ENCODE measurements at places on chromosomes 11 and 22.

DNA sequence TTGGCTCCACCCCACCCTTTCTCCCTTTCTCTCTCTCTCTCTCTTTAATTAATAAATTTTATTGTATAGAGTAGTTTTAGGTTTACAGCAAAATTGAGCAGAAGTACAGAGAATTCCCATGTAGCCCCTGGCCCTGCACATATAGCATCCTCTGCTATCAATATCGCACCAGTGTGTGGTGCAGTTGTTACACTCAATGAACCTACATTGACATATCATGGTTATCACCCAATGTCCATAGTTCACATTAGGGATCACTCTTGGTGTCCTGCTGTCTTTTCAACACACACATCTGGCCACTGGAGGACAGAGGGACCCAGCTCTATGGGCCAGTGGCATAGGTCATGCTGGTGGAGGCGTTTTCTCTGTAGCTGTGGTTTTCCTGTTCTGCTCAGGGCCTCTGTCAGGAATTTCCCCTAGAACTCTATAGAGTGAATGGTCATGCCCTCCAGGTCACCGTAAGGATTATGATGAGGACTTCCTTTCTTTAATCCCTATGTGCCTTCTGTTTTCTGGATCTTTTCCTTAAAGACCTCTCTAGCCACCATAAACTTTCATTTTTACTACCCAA lies 98.2 kb upstream of the NAV2 start:
- no peaks in the 10 kb centered on the region for H3K4me1 ChIP-seq
- no peak overlapping the region for H3K4me3 ChIP-seq
- peaks cover 7% of the 10 kb centered on the region for H3K27me3 ChIP-seq
- no peak for DNase-seq

DNA sequence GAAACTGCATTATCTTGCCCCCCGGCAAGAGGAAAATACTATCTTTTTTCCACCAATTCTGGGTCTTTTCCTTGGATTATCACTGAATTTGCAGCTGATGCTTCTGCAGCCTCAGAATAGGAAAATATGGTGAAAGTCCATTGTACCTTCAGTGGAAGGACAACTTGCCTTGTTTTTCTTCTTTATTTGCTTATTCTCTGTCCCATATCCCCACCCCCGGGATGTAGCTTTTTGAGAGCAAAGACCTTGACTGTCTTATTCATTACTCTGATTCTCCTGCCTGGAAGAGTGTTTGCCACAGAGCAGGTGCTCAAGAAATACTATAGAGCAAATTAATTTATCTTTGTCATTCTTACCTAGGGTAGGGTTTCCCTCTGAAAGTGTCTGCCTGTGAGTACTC lies 29.5 kb downstream of the UBASH3B start:
- DNase-seq = no peak
- H3K27ac ChIP-seq = no peak overlapping the region
- H3K27me3 ChIP-seq = no peaks in the 10 kb centered on the region

GRCh38 chr11:55795256-55795655 lies at the start of gene OR5D14:
TSS of gene OR5D14 (plus strand) at chr11:55795556. CDS start at chr11:55795556, 0 bp downstream.
- no peak within 1 kb of the TSS for H3K27ac ChIP-seq
- no peaks in the 10 kb centered on the region for H3K36me3 ChIP-seq
- DNase-seq = no peak
- no peaks in the 10 kb centered on the region for H3K27me3 ChIP-seq
- no peak within 1 kb of the TSS for H3K4me3 ChIP-seq
- no peaks in the 10 kb centered on the region for H3K4me1 ChIP-seq

- no peaks in the 10 kb centered on the region for H3K27me3 ChIP-seq
- DNase-seq = no peak
Observed at GRCh38 chr22:42041784-42042183, 28.8 kb downstream of the NAGA start.

- peaks cover 2% of the 10 kb centered on the region for H3K36me3 ChIP-seq
- H3K27ac ChIP-seq = no peak overlapping the region
- H3K27me3 ChIP-seq = no peaks in the 10 kb centered on the region
- DNase-seq = no peak
- peaks cover 16% of the 10 kb centered on the region for H3K4me1 ChIP-seq
Observed at GRCh38 chr11:117009905-117010605, 88.2 kb downstream of the SIK3 start.

DNA sequence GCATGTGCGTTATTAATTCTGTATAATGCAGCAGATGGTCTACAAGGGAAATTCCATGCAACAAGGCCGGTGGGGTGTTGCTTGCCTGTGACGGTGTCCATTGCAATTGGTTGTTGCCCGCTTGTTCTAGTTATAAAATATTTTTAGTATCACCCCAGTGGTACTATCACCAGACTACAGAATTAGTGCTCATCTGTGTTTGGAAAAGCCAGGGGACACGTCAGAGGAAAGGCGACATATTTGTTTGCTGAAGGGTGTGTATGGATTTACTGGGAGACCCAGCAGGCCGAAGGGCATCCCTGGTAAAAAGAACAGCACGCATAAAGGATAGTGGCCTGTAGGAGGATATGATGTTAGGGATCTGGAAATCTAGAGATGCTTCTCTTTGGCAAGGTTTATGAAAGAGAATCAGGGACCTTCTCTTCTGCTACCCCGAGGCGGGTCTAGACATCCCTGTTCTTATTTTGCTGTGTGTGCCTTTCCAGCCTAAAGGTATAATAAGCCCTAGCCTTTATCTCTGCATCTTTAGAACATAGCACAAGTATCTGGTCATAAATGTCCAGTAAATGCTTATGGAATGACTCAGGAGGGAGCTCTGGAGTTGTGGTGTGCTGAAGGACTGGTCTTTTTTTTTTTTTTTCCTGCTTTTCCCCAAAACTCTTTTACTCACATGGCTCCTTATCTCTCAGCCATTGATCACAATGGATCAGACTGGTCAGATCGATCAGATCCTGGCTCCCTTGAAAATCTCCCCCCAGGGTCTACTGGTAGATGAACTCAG lies 90.9 kb downstream of the LDLRAD3 start:
- H3K36me3 ChIP-seq = no peaks in the 10 kb centered on the region
- no peaks in the 10 kb centered on the region for H3K27me3 ChIP-seq
- no peak overlapping the region for H3K4me3 ChIP-seq
- no peak overlapping the region for H3K27ac ChIP-seq
- DNase-seq = no peak

- H3K4me1 ChIP-seq = peaks cover 81% of the 10 kb centered on the region
- no peak for DNase-seq
- H3K27me3 ChIP-seq = no peaks in the 10 kb centered on the region
- H3K27ac ChIP-seq = no peak overlapping the region
- H3K4me3 ChIP-seq = no peak overlapping the region
- peaks cover 35% of the 10 kb centered on the region for H3K36me3 ChIP-seq
Observed at GRCh38 chr11:128701086-128701485, 7.2 kb downstream of the FLI1 start.

GRCh38 chr11:20563866-20564265 lies 35.5 kb upstream of the SLC6A5 start:
- H3K4me1 ChIP-seq = no peaks in the 10 kb centered on the region
- H3K4me3 ChIP-seq = no peak overlapping the region
- no peak overlapping the region for H3K27ac ChIP-seq
- H3K27me3 ChIP-seq = no peaks in the 10 kb centered on the region
- DNase-seq = no peak
- no peaks in the 10 kb centered on the region for H3K36me3 ChIP-seq

- no peaks in the 10 kb centered on the region for H3K36me3 ChIP-seq
- H3K27ac ChIP-seq = no peak overlapping the region
- no peaks in the 10 kb centered on the region for H3K27me3 ChIP-seq
Observed at GRCh38 chr22:36593215-36593614, 64.2 kb upstream of the EIF3D start.
